ENCODE measurements at places on chromosomes 16 and 17.
A peak's percentile ranks its signal among the peaks of the same experiment; 100 is the strongest.

GRCh38 chr17:57987581-57988300 is at the start of gene VEZF1:
Gene VEZF1, minus strand, starts transcription at chr17:57988254. Its CDS starts 143 bp downstream, at chr17:57988111.
- peak; percentile 69 for DNase-seq

GRCh38 chr16:58421059-58421458 is 28.8 kb downstream of the GINS3 start:
- DNase-seq, result no peak

DNA sequence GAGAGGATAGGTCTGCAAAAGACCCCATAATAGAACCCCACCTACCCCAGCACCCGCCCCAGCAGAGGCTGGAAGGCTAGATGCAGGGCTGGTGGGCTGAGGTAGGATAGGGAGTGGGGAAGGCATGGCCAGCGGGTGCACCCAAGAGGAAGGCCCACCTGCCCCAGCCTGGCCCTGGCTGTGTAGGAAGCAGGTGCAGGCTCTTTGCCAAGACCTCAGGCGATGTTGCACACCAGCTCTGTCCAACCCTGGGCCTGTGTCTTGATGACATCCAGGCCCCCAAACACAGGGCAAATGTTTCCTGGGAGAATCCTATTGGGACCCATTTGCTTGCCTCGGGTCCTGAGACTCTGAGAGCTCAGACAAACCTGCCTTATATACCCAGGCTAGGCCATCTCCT is 12.2 kb downstream of the UNC119 start:
- no peak for DNase-seq

DNA sequence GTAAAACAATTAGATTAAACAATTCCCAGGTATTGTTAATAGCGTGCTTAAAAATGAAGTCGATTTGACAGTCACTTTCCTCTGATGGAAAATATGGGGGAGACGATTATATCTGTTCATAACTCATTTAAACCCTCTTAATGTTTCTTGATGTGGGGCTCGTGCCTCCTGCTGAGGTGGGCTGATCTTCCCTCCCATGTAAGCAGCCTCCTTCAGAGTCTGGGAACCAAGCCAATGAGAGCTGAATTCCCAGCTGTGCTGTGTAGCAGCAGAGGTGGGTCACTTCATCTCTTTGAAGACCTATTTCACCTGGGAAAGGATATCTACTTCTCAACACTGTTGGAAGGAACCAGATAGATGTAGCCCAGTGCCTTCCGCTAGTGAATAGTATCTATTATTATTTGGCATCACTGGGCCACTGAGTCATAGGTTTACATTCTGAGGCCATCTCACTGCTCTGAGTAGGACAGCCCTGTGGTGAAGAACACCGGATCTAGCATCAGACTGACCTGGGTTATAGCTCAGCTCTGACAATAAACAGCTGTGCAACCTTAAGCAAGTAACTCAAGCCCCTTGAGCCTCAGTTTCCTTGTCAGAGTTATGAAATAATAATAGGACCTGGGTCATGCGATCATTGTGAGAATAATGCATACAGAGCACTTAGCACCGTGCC is 85.3 kb upstream of the C16orf82 start:
- DNase-seq, result peak; percentile 91

- DNase-seq, result no peak
Measured at GRCh38 chr16:89355686-89356085, 134.7 kb downstream of the ANKRD11 start.

GRCh38 chr16:11217651-11218603 is 38.1 kb downstream of the SOCS1 start:
- no peak for DNase-seq

- no peak for DNase-seq
Measured at GRCh38 chr17:59310263-59310920, 21.1 kb upstream of the YPEL2 start.

GRCh38 chr17:72287586-72287985 is 166.8 kb downstream of the SOX9 start:
- DNase-seq, result no peak

- DNase-seq, result peak; percentile 31
Measured at GRCh38 chr17:57588086-57588485, 157.0 kb downstream of the CCDC182 start.

DNA sequence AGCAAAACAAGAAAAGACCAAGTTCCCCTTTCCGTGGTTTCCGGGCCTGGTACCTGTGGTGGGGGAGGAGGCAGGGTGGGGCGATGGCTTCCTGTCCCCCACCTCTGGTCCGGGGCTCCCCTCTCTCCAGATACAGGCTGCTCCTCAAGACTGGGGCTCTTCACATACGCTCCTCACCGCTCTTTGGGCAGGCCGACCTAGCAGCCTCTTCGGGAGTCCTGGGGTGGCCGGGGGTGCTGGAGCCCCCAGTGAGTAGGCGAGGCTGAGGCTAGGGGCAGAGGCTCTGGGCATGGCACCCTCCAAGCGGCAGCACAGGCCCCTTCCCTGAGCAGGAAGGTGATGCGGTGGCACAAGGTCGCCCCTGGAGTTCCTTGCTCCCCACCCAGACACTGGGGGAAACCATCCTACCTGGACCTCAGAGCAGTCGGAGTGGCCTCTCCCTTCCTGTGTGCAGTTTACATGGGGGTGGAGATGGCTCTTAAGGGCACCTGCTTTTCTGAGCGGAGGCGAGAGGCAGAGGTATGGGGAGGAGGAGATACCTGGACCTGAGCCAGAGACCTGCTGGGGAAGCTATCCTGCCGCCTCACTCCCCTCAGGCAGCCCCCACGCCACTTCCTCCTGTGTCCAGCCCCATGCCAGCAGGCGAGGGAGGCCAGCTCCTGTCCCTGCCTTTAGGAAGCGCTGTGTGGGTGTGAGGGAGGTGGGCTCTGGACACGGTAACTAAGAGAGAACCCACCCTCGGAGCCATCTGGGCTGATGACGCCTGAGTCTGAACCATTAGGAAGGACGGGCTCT is 891 bp downstream of the CORO1A start:
- DNase-seq, result no peak

DNA sequence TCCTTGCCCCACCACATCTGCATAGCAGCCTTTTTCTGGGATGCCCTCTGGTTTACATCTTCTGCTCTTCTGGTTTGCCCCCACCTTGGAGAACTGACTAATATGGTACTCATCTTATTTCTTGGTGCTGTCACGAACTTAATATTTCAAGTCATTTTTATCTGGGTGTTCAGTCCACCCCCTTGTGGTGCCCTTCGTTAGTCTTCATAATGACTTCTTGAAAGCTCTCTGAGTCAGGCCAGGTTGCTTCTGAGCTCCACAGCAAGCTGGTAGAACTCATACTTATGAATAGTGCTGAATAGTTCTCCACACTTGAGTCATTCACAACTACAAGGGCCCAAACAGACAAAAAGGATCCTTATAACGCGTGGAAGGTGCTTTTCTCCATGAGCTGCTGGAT is 35.8 kb upstream of the TEKT3 start:
- DNase-seq, result peak; percentile 36

- DNase-seq, result no peak
Measured at GRCh38 chr17:39761861-39762496, 24.2 kb downstream of the GRB7 start.

GRCh38 chr16:84574191-84574590 is 43.7 kb downstream of the COTL1 start:
- no peak for DNase-seq

DNA sequence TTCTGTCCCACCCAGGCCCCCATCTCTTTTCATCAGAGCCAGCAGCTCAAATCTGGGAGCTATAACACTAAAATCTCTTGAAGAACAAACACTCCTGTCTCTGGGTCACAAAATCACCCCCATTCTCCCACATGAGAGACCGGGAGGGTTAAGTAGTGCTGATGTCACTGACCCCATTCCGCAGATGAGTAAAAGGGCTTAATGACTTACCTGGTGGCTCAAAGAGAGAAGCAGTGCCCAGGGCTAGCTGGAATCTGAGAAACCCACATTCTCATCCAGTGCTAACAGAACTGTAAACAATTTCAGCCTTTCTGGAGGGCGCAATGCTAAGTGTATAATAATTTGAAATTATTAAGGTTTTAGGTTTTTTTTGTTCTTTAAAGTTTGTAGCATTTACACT is 26.3 kb upstream of the LHX1 start:
- DNase-seq, result no peak

GRCh38 chr17:65548269-65548969 is 13.0 kb downstream of the AXIN2 start:
- DNase-seq, result no peak

- no peak for DNase-seq
Measured at GRCh38 chr17:31838636-31839225, 20.3 kb downstream of the COPRS start.

DNA sequence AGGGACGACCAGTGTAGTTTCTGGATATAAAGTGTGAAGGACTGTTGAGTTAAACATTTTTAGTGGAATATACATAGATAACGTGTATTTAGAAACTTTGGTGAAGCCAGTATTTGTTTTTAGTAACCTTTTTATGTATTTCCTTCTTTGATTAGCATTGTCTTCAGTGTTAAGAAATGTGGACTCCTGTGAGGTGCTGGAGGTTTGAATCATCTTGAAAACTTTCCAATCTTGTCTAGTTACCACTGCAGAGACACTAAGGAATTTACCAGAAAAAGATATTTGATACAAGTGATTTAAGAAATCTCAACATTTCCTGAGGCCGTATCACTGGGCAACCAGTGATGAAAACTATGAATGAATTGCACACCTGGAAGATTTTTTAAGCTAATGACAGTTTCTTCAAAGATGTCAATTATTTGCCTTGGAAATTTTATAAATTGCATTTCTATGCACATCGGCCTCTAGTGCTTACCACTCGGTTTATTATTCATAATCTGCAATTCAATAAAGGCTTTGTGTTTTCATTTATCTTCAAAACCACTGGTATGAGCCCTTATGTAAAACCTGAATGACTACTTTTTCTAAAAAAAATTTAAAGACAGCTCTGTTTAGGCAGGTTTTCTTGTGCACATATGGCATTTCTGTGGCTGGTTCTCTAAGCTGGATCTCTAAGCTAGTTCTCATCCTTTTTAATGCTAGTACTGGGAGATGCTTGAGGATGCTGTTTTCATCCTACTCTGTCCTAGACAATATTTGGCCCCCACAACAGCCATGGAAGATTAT is 31.4 kb upstream of the ADCY7 start:
- DNase-seq, result peak; percentile 73

GRCh38 chr17:67639979-67640378 is 77.8 kb upstream of the NOL11 start:
- DNase-seq, result no peak

DNA sequence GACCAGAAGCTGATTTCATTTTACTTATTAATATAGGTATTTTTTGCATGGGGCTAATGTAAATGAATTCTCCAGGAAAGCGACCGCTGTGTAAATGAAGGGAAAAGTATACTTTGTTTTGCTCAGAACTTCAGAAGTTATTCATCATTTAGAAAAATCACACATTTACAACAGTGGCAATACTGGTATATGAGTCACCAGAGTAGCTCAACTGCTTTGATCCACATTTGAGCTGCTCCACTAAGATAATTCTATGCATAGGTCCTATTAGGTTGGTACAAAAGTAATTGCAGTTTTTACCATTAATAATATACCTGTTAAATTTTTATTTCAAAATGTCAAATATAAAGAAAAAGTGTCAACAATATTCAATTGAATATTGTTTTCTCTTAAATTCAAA is 22.9 kb upstream of the DYNLRB2 start:
- DNase-seq, result no peak

- DNase-seq, result peak; percentile 26
Measured at GRCh38 chr17:74960570-74961342, 11.8 kb downstream of the HID1 start.

GRCh38 chr16:838741-839140 is 38.2 kb upstream of the GNG13 start:
- no peak for DNase-seq

- no peak for DNase-seq
Measured at GRCh38 chr17:77006971-77007649, 133.7 kb upstream of the SEC14L1 start.

DNA sequence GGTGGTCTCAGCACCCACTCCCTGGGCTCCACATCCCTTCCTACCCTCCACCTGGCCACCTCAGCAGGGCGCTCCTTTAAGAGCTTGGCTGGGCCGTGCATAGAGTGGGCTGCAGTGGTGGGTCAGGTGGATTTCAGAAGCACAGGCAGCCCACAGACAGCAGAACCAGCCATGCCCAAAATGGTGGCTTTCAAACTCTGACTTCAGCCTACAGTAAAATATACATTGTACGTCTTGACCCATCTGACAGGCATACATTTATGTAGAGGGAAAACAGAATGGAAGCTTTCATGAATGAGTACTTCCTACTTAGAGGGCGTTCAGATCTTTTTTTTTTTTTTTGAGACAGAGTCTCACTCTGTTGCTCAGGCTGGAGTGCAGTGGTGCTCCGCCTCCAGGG is 26.0 kb upstream of the LASP1NB start:
- DNase-seq, result no peak

GRCh38 chr17:71709946-71710345 is 410.9 kb upstream of the SOX9 start:
- DNase-seq, result no peak

GRCh38 chr17:81977211-81977808 is at the start of gene ASPSCR1:
Gene ASPSCR1, plus strand, starts transcription at chr17:81977629. Its CDS starts 18 bp downstream, at chr17:81977647.
- peak; percentile 91 for DNase-seq

DNA sequence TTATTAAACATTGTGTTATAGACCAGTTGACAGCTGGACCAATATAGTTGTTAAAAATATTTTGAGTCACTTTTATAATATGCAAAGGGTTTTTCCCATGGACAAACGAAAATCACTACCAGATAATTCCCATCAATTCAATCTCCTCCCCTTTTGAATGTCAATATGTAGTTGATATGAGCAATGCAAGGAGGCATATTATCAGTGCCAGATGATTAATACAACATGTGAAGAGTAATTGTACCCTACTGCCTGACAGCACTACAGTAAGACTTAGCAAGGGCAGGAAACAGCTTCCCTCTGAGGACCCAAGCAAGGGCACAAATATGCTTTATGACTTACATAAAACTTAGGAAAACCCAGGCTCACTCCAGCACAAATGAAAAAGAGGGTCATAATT is 17.3 kb downstream of the KANSL1 start:
- DNase-seq, result no peak

DNA sequence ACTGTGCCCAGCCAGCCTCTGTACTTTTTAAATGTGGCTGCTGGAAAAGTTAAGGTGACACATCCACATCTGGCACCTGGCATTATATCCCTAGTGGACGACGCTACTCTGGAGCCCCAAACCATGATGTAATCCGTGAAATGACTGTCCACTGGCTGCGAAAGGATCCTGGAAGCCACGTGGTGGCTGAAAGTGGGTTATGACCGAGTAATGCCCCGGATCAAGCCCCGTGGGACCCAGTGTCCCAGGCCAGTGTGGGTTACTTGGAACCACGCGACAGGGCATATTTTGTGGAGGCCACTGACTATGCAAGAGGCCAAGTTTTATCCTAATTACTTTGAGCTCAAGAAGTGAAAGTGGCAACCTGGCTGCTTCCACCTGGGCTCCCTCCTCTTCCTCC is 79.6 kb downstream of the PGS1 start:
- DNase-seq, result no peak

Measured in iris pigment epithelial cell (primary cell).